ENCODE measurements at places on chromosomes 5 and 9.

GRCh38 chr9:93303806-93304573 is 120.1 kb downstream of the WNK2 start:
- DNase-seq = no peak

- peak; percentile 67 for DNase-seq
Observed at GRCh38 chr9:34046784-34047379, 1.8 kb downstream of the UBAP2 start.

DNA sequence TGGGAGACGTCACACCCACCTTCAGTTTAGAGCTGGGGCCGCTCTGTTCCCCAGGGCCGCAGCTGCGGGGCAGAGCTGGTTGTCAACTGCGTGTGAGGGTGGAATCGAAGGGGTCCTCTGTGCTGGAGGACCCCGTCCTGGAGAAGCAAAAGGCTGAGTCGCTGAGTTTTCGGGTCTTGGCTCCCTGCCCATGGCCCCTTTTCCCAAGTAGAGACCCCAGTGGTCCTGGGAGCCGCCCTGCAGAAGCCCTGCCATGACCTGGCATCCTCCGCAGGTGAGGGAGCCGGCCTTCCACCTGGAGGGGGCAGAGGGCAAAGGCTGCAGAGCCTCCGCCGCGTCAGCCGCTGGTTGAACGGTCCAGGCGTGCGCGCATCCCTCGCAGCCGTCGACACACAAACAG is 90.4 kb upstream of the COL5A1 start:
- DNase-seq = no peak

DNA sequence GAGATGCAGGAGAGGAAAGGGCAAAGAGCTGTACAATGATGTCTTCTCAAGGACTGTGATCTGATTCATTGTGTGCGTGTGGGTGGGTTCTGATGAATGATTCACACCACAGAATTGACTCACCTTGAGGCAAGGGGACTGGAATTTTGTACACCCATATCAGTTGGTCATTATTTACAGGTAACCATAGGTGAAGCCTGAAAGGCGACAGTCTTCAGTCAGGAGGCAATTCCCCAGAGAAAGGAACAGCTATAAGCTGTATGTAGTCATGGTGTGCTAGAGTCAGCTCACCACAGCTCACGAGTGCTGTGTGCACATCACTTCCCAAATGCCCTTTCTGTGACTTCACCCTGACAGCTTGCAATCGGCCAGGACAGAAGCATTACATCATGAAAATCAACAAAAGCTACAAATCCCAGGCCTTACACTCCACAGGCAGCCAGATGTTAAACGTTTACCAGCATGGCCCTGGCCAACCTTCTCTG is 87.6 kb upstream of the RPS23 start:
- peak; percentile 57 for DNase-seq

DNA sequence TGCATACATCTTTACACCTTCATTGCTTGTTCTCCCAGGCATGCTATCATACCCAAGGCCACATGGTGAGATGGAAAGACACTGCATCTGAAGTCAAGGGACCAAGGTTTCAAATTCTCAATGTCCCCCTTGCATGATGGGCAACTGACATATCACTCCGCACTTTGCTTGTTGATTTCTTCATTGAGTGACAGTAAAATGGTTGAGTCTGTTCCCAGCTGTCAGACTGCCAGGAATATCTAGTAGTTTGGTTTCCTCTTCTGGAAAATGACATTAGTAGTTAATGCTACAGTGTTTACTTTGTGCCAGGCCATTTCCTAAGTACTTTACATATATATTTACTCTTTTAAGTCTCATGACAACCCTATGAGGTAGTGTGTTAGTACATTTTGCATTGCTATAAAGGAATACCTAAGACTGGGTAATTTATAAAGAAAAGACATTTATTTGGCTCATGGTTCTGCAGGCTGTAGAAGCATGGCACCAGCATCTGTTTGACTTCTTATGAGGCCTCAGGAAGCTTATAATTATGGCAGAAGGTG is 114.4 kb downstream of the PCSK1 start:
- no peak for DNase-seq

GRCh38 chr9:92719028-92719647 is 45.5 kb downstream of the BICD2 start:
- no peak for DNase-seq

DNA sequence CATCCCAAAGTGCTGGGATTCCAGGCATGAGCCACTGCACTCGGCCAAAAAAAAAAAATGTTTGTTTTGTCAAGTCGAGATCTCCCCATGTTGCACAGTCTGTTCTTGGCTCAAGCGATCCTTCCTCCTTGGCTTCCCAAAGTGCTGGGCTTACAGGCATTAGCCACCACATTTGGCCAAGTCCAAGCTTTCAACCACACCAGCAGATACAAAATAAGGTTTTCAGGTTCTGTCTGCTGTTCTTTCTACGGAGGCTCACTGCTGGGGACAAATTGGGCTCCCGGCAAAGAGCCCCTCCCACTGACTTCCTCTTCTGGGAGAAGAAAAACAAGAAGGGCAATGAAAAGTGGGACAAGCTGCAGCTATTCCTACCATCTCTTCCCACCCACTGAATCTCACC is 37.6 kb upstream of the GGTA1 start:
- no peak for DNase-seq

- no peak for DNase-seq
Observed at GRCh38 chr9:89883401-89884341, 278.9 kb downstream of the GADD45G start.

DNA sequence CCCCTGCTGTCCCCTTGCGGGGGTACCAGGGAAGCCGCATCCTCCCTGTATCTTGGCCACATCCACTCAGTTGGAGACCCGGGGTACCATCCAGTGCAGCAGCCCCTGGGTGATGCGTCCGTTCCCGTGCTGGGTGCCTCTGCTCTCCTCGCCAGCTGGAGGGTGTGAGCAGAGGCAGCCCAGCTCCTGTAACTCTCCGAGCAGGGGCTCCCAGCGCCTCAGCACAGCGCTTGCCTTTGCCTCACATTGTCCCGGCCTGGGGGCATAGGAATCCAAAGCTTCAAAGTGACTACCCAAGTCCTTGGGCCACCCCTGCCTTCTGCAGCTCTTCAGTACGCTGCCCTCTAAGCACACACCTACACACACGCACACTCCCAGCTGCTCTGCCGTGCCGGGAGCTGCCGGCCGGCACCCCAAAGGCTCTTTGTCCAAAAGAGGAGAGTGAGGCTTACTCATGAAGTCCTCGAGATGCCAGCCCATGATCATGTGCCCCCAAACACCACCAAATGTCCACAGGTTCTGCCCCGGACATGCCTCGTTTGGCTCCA is 733 bp downstream of the ANGPTL2 start:
- no peak for DNase-seq

- no peak for DNase-seq
Observed at GRCh38 chr5:643351-643801, 31.2 kb downstream of the CEP72 start.

DNA sequence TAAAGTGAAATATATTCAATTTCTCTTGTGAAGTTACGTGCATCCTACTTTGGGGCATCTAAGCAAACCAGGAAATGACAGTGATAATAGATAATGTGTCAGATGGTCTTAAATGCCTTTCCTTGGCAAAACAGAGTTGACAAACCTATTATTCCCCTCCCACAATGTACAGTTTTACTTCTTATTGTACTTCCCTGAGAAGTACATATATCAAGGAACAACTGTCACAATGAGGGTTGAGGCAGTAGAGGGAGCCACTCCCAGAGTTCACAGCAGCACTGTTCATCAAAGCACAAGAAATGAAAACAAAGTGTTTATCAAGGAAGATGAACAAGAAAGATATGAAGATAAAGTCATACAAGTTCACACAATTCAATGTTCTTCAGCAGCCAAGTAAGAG is 41.1 kb downstream of the ELAVL2 start:
- no peak for DNase-seq

GRCh38 chr5:36875790-36876298 is 725 bp upstream of the NIPBL start:
- DNase-seq = peak; percentile 93

All from activated CD4-positive, alpha-beta T cell treated with anti-CD3 and anti-CD28 coated beads, Interleukin-2, amount 10 ng/mL, durations not matched to agents 24 days and 14 days (primary cell).